ENCODE measurements at places on chromosomes 2 and 18. TPM values are rescaled to one million over a fixed set of nuclear protein-coding genes. Genes with fewer than 3 reads are reported as not detected.

WIPF1 gene
- 5.2 TPM for total RNA-seq

- H3K4me1 ChIP-seq, result peaks cover 37% of the 10 kb centered on the region
- H3K27me3 ChIP-seq, result no peaks in the 10 kb centered on the region
- no peak for DNase-seq
- peak overlapping the region; percentile 82 for H3K27ac ChIP-seq
- H3K4me3 ChIP-seq, result peak overlapping the region; percentile 1
These were observed 52.7 kb downstream of the TAF1B start for GRCh38 chr2:9895669-9896590.

SPOPL gene
- total RNA-seq, result 42.4 TPM

DNA sequence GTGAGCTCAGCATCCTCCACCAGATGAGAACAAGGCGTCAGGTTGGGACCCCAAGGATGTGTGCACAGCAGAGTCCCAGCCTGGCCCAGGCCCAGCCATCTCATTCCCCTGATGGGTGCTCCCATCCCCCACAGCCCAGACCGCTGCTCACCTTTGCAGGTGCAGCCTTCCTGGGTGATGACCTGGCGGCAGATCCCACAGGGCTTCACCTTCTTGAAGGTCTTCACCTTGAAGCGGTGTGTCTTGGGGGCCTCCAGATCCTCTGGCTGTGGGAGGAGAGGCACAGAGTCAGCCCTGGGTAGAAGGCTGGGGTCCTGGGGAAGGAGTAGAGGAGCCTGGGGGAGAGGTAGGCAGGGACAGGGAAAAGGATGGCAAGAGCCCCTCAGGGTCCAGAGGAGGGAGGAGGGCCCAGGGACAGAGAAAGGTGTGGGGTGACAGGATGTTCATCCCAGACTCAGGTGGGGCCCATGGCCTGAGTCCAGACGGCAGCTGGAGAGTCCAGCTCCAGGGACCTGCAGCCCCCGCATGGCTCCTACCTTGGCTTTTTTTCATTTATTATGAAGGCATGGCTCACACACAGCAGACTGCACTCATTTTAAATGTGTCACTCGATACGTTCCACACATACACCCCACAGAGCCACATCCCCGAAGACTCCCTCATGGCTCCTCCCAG lies 11.9 kb downstream of the TNS1 start:
- H3K27ac ChIP-seq, result no peak overlapping the region
- H3K36me3 ChIP-seq, result no peaks in the 10 kb centered on the region
- no peak overlapping the region for H3K4me3 ChIP-seq
- H3K4me1 ChIP-seq, result peaks cover 56% of the 10 kb centered on the region
- peak; percentile 65 for DNase-seq

GRCh38 chr2:6975988-6976387 lies 58.8 kb downstream of the RNF144A start:
- H3K27me3 ChIP-seq, result no peaks in the 10 kb centered on the region
- no peak for DNase-seq
- H3K27ac ChIP-seq, result no peak overlapping the region
- peaks cover 6% of the 10 kb centered on the region for H3K4me1 ChIP-seq

- no peak overlapping the region for H3K4me3 ChIP-seq
- no peaks in the 10 kb centered on the region for H3K4me1 ChIP-seq
- no peak overlapping the region for H3K27ac ChIP-seq
- no peak for DNase-seq
- no peaks in the 10 kb centered on the region for H3K36me3 ChIP-seq
These were observed 73.6 kb downstream of the CD226 start for GRCh38 chr18:69874058-69874457.

DNA sequence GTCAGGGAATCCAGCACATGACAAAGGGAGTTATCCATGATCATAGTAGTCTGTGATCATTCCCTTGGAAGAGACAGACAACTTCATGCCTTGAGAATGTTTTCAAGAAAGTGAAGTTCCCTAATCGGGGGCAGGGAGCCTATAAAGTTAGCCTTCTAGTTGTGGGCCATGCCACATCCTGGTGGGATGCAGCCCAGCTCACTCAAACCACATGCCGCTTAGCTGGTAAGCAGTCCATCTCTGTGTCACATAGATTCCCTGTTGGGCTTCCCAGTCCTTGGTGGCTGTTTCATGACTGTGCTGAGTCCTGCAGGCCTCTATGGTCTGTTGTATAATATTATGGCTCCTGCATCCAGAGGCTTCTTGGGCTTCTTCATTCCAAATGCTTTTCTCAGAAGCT lies 11.4 kb upstream of the ARHGAP25 start:
- no peaks in the 10 kb centered on the region for H3K27me3 ChIP-seq
- H3K4me1 ChIP-seq, result peaks cover 4% of the 10 kb centered on the region
- no peak overlapping the region for H3K27ac ChIP-seq
- no peak overlapping the region for H3K4me3 ChIP-seq
- DNase-seq, result no peak
- no peaks in the 10 kb centered on the region for H3K36me3 ChIP-seq

CD8A gene
- 0.15 TPM for total RNA-seq

GRCh38 chr2:216012830-216013079 lies 596 bp downstream of the MREG start:
- H3K27me3 ChIP-seq, result no peaks in the 10 kb centered on the region
- H3K36me3 ChIP-seq, result no peaks in the 10 kb centered on the region
- DNase-seq, result no peak
- H3K4me3 ChIP-seq, result peak overlapping the region; percentile 80
- peak overlapping the region; percentile 93 for H3K27ac ChIP-seq

BCL11A gene
- 76.3 TPM for total RNA-seq

GRCh38 chr2:56918790-56919189 lies 735.0 kb downstream of the CCDC85A start:
- H3K36me3 ChIP-seq, result no peaks in the 10 kb centered on the region
- no peak for DNase-seq
- no peaks in the 10 kb centered on the region for H3K27me3 ChIP-seq
- H3K4me1 ChIP-seq, result peaks cover 5% of the 10 kb centered on the region
- H3K27ac ChIP-seq, result no peak overlapping the region
- no peak overlapping the region for H3K4me3 ChIP-seq

GRCh38 chr2:191105082-191105481 lies 45.7 kb downstream of the STAT4 start:
- no peaks in the 10 kb centered on the region for H3K27me3 ChIP-seq
- no peaks in the 10 kb centered on the region for H3K36me3 ChIP-seq
- no peak for DNase-seq

TUBA4B gene
- not detected for total RNA-seq

C2orf78 gene
- total RNA-seq, result not detected

TNP1 gene
- not detected for total RNA-seq

POLR1A gene
- 21.2 TPM for total RNA-seq

XDH gene
- total RNA-seq, result 1.2 TPM

- H3K4me3 ChIP-seq, result no peak overlapping the region
- H3K27ac ChIP-seq, result no peak overlapping the region
- no peaks in the 10 kb centered on the region for H3K4me1 ChIP-seq
- H3K27me3 ChIP-seq, result no peaks in the 10 kb centered on the region
- no peaks in the 10 kb centered on the region for H3K36me3 ChIP-seq
- DNase-seq, result no peak
These were observed 218.8 kb downstream of the HAUS1 start for GRCh38 chr18:46322941-46323340.

DNA sequence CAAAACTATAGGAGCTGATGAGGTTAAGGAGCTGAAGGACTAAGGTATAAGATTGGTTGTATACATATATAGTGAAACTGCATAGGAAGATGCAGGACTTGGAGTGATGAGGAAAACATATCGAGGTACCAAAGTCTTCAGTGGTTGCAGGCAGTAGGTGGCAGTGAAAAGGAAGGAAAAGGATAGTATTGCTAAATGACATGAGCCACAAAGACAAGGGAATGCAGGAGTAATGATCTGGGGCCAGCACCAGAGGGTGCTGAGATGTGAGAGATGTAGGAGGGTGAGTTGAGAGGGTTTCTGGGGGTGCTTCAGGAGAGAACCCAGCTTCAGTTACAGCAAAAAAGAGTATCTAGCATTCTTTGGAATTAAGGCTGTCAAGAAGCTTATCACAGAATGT lies 172.2 kb upstream of the MYO3B start:
- DNase-seq, result no peak
- no peak overlapping the region for H3K4me3 ChIP-seq
- peaks cover 30% of the 10 kb centered on the region for H3K36me3 ChIP-seq
- H3K27ac ChIP-seq, result no peak overlapping the region

DNA sequence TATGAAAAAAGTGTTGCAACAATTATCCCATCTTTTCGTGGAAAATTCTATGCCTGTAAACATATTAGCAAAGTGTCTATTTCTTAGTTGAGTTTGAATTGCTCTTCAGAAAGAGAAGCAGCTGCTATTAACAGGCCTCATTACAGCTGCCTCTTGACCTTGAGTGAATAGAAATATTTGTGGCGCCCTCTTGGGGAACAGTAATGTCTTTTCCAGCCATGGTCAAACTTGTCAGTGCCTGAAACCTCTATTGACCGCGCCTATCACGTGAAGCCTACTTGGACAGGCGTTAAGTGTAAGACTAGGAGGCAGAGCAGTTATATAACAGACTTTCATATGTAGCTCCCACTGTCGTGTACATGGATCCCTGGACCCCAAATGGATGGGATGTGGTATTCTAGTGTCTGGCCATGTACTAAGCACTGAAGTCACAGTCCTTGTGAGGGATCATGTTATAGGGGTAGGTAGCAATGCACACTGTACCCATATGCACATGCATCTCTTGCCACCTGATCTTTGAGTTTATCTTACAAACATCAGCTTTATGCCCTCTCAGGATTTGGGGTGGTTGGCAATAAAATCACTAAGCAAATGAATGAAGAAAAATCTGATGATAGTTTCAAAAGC lies 245.0 kb downstream of the PTGR3 start:
- no peak overlapping the region for H3K4me3 ChIP-seq
- H3K27ac ChIP-seq, result no peak overlapping the region
- H3K4me1 ChIP-seq, result no peaks in the 10 kb centered on the region
- no peak for DNase-seq
- H3K36me3 ChIP-seq, result no peaks in the 10 kb centered on the region

FAM161A gene
- 1.1 TPM for total RNA-seq

PCARE gene
- total RNA-seq, result 0.21 TPM

DNA sequence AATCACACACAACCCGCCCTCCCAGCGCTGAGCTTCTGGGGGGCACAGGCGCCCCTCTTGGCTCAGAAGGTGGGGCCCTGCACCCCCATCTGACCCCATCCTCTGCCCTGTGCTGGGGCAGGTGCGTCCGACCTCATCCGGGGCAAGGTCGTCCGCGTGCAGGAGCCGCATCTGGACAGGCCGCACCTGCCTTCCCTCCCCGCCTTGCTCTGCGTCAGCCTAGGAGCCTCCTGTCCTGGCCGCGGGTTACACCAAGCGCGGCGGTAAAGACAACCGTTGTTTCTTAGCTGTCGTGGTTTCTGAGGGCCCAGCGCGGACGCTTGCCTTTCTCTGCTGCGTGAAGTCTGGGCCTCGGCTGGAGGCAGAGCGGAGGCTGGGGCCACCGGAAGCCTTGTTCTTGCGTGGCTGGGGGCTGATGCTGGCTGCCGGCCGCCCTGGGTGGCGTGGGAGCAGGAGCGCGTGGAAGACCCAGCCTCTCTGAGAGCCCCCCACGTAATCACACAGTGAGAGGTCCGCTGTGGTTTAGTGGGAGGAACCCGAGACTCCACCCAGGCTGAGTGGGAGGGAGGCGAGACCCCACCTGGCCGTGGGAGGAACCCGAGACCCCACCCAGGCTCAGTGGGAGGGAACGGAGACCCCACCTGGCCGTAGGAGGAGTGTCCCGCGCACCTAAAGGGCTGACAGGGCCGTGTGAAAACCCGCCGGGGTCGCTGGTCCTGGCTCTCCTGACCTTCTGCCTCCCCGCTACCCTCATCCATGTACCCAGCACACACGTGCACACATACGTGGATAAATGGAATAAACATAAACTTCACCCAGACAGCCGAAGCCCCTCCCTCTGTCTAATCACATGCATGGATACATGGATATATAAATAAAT lies 51.8 kb downstream of the KCNG2 start:
- H3K27me3 ChIP-seq, result no peaks in the 10 kb centered on the region
- no peaks in the 10 kb centered on the region for H3K4me1 ChIP-seq
- no peak for DNase-seq
- no peak overlapping the region for H3K27ac ChIP-seq

TEKT4 gene
- not detected for total RNA-seq

GRCh38 chr2:72116081-72116533 lies 31.6 kb downstream of the CYP26B1 start:
- H3K4me1 ChIP-seq, result peaks cover 31% of the 10 kb centered on the region
- H3K27ac ChIP-seq, result peak overlapping the region; percentile 70
- no peak for DNase-seq
- H3K4me3 ChIP-seq, result no peak overlapping the region
- peaks cover 8% of the 10 kb centered on the region for H3K27me3 ChIP-seq

GRCh38 chr18:77851802-77852201 lies 602.2 kb downstream of the GALR1 start:
- no peak overlapping the region for H3K4me3 ChIP-seq
- H3K27ac ChIP-seq, result no peak overlapping the region
- no peaks in the 10 kb centered on the region for H3K4me1 ChIP-seq
- no peaks in the 10 kb centered on the region for H3K36me3 ChIP-seq
- no peaks in the 10 kb centered on the region for H3K27me3 ChIP-seq

DNA sequence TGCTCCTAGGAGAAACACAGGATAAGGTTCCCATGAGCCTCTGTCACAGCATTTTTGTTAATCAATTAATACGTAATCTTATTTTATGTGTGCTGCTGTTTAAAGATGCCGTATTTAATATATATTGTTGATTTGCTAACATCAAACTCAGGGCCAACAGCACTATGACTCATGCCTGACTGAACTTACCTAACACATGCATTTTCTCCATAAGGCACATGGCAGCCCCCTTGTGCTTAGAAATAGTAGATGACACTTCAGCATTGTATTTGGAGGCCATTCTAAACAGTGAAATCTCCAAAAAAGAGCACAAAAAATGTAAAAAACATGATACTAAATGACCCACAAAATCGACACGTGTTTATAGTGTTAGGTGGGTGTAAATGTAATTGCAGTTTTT lies 314.8 kb downstream of the MYCN start:
- H3K27me3 ChIP-seq, result peaks cover 9% of the 10 kb centered on the region
- no peaks in the 10 kb centered on the region for H3K4me1 ChIP-seq
- H3K27ac ChIP-seq, result no peak overlapping the region
- DNase-seq, result no peak
- H3K4me3 ChIP-seq, result no peak overlapping the region

GRCh38 chr18:46388286-46388685 lies 268.7 kb downstream of the LOXHD1 start:
- H3K27ac ChIP-seq, result peak overlapping the region; percentile 71
- H3K36me3 ChIP-seq, result no peaks in the 10 kb centered on the region

CRIM1 gene
- 152 TPM for total RNA-seq

DNA sequence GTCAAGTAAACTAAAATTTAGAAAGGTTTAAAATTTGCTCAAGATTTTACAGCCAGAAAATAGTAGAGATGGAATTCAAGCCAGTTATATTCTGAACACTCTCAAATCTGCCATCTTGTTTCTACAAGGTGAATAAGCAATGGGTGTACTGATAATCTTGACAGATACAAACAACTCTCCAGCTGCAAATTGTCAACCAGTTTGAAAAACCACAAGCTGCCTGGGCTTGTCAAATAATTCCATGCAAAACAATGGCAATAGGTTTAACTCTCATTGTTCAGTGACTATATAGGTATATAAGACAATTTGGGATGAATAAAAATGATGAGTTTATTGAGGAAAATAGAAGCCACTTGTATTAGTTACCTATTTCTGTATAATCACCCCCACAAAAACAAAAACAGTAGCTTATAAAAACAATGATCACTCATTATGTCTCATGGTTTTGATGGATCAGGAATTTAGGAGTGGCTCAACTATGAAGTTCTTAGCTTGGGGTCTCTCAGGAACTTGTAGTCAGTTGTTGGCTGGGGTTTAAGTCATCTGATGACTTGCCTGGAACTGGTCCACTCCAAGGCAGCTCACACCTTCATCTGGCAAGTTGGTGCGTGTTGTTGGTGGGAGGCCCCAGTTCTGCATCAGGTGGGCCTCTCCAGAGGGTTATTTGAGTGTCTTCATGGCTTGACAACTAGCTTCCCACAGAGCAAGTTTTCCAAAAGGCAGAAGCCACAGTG lies 12.6 kb upstream of the EVA1A start:
- H3K27me3 ChIP-seq, result no peaks in the 10 kb centered on the region
- H3K4me3 ChIP-seq, result no peak overlapping the region
- no peak overlapping the region for H3K27ac ChIP-seq
- no peaks in the 10 kb centered on the region for H3K36me3 ChIP-seq

CDK15 gene
- total RNA-seq, result 0.97 TPM

CD207 gene
- 25.4 TPM for total RNA-seq

Data from suprapubic skin (tissue), 4 donors.